ENCODE measurements at places on chromosomes 13 and 19. TPM values are rescaled to one million over a fixed set of nuclear protein-coding genes. Genes with fewer than 3 reads are reported as not detected.

PDX1 gene
- total RNA-seq: not detected

BRME1 gene
- 0.99 TPM for total RNA-seq

ZNF229 gene
- total RNA-seq: 4.2 TPM

RGL3 gene
- 1.1 TPM for total RNA-seq

RNF225 gene
- total RNA-seq: not detected

CFD gene
- 576 TPM for total RNA-seq

C19orf12 gene
- total RNA-seq: 34.9 TPM

All from sigmoid colon (tissue), 7 donors.